ENCODE measurements at places on chromosomes 4 and X.

- DNase-seq: no peak
Observed at GRCh38 chr4:47621181-47621580, 136.1 kb downstream of the ATP10D start.

- DNase-seq: no peak
Observed at GRCh38 chr4:26194764-26195163, 126.0 kb upstream of the RBPJ start.

- DNase-seq: no peak
Observed at GRCh38 chrX:44352758-44353157, 9.3 kb upstream of the EFHC2 start.

DNA sequence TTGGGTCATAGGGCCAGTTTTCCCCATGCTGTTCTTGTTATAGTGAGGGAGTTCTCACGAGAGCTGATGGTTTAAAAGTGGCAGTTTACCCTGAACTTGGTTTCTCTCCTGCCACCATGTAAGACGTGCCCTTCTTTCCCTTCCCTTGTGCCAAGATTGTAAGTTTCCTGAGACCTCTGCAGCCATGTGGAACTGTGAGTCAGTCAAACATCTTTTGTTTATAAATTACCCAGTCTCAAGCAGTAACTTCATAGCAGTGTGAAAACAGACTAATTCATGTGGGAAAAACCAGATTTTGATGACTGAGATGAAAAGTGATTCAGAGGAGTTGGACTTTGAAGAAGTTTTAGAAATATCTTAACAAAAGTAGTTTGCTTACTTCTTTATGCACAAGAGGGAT, 101.4 kb downstream of the ARHGAP10 start:
- no peak for DNase-seq

DNA sequence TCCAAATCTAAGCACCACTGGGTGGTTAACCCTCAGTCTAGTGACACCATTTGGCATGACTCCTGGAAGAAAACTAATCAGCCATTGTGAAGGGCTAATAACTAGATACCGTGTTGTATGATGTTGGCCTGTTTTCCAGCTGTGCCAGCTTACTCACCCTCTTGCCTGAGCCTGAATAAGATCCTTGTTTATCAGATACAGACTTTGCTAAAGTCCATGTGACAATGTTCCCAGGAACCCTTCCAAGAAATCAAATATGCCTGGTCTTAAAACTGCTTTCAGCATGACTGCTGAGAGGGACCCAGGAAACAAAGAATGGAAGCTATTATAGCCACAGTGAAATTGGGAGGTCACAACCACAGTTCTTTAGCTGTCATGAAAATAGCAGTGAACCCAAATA, 640.8 kb upstream of the INTU start:
- DNase-seq: no peak

DNA sequence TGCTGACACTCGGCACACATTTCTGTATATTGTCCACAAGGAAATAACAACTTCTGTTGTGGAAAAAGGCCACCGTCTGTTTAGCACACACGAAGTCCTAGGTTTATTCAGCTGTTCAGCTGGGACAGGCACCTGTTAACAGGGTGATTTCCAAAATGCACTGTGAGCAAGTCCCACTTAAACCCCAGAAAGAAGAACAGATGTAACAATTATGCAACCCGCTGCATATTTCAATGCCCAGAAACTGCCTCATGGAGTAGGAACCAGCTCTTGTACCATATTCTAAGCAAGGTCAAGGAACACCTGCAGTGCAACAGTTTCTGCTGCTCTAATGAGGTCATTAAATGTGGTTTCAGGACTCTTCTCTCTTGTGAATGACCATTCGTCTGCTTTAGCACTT, 77.1 kb downstream of the GEMIN8 start:
- DNase-seq: no peak

- DNase-seq: no peak
Observed at GRCh38 chr4:88938138-88938537, 118.8 kb downstream of the FAM13A start.

DNA sequence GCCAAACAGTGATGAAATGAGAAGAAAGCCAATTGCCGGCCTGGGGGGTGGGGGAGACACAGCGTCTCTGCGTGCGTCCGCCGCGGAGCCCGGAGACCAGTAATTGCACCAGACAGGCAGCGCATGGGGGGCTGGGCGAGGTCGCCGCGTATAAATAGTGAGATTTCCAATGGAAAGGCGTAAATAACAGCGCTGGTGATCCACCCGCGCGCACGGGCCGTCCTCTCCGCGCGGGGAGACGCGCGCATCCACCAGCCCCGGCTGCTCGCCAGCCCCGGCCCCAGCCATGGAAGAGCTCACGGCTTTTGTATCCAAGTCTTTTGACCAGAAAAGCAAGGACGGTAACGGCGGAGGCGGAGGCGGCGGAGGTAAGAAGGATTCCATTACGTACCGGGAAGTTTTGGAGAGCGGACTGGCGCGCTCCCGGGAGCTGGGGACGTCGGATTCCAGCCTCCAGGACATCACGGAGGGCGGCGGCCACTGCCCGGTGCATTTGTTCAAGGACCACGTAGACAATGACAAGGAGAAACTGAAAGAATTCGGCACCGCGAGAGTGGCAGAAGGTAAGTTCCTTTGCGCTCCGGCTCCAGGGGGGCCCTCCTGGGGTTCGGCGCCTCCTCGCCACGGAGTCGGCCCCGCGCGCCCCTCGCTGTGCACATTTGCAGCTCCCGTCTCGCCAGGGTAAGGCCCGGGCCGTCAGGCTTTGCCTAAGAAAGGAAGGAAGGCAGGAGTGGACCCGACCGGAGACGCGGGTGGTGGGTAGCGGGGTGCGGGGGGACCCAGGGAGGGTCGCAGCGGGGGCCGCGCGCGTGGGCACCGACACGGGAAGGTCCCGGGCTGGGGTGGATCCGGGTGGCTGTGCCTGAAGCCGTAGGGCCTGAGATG, at the start of gene SHOX:
TSS of gene SHOX (plus strand) at position 180 of the 885 bp plus-strand sequence. CDS start at position 287, 107 bp downstream.
- no peak for DNase-seq

DNA sequence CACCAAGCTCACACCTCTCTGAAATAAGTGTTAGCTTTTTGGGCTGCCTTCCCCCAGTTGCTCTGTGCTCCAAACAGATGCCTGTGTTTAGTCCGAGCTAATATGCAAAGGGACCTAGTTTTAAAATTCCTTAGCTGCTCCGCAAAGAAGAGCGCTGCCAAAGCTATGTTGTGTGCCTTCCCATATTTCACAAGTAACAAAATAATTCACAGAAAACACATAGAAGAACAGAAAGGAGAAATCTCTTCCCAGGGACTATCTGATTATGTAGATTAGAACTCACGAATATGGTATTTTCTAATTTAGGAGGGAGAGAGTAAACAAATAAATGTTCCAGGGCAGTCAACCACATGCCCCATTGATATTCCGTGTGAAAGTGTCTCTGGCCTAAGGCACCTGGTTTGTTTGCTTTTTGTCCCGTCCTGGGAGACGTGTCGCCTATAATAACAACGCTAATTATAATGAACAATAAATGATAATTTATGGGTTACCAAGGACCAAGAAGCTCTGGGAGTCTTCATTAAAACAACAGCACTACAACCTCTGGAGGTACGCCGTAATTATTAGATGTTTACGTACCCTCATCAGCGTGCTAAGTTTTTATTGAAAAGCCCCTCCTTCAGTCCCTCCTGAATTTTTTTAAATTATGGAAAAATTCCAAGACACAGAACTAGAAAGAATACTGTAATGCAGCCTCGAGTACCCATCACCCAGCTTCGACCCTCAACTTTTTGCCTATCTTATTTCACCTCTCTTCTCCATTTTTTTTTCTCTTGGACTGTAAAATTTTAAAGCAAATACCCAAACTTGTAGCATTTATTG, 1.2 kb upstream of the CCNG2 start:
- no peak for DNase-seq

- no peak for DNase-seq
Observed at GRCh38 chrX:16386126-16386525, 218.8 kb downstream of the MAGEB17 start.

DNA sequence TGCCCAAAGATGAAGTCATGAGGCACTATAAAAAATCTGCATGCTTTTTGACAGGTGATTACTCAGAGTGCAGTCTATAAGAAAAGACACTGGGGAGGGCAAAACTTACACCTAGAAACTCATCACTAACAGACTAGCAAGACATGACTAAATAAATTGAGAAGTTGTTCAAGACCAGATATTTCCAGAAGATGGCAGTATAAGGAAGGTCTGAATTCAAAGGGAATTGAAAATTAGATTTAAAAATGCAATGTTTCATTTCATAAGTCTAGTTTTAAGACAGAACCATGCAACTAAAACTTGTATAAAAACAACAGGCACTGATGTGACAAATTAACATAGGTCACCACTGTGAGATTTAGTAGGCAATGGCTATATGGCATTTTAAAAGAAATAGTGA, 232.5 kb upstream of the POF1B start:
- DNase-seq: no peak

GRCh38 chr4:18021470-18021719, 160 bp downstream of the LCORL start:
- no peak for DNase-seq

- no peak for DNase-seq
Observed at GRCh38 chr4:55907469-55907868, 41.3 kb upstream of the CEP135 start.

- DNase-seq: no peak
Observed at GRCh38 chrX:68043713-68044438, 389.4 kb downstream of the OPHN1 start.

GRCh38 chrX:54921427-54922021, 900 bp downstream of the TRO start:
- DNase-seq: peak; percentile 35
